Vagina (tissue), 2 donors: ENCODE measurements at places on chromosomes 5 and 9.

- DNase-seq = no peak
Observed at GRCh38 chr5:178483620-178484019, 106.6 kb downstream of the COL23A1 start.

DNA sequence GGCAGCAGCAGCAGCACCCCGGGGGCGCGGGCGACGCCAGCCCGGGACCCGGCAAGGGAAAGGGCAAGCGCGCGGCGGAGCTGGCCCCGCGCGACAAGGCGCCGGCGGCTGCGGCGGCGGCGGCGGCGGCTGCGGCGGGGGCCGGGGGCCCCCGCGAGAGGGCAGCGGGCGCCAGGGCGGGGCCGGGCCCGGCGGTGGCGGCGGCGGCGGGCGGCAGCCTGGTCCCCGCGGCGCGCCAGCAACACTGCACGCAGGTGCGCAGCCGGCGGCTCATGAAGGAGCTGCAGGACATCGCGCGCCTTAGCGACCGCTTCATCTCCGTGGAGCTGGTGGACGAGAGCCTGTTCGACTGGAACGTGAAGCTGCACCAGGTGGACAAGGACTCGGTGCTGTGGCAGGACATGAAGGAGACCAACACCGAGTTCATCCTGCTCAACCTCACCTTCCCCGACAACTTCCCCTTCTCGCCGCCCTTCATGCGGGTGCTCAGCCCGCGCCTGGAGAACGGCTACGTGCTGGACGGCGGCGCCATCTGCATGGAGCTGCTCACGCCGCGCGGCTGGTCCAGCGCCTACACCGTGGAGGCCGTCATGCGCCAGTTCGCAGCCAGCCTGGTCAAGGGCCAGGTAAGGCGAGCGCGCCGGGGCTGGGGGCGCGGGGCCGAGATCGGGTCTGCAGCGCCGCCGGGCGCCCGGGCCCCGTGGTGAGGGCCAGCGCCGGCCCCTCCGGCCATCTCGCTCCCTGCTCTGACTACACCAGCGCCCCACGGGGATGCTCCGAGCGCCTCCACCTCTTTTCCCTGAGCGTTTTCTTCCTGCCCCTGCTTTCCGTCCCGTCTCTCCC is at the start of gene UBE2QL1:
TSS of gene UBE2QL1 (plus strand) at position 238 of the 843 bp plus-strand sequence. CDS start at position 273, 35 bp downstream.
- DNase-seq = peak; percentile 79

- no peak for DNase-seq
Observed at GRCh38 chr5:135353952-135354721, 44.9 kb downstream of the MACROH2A1 start.

DNA sequence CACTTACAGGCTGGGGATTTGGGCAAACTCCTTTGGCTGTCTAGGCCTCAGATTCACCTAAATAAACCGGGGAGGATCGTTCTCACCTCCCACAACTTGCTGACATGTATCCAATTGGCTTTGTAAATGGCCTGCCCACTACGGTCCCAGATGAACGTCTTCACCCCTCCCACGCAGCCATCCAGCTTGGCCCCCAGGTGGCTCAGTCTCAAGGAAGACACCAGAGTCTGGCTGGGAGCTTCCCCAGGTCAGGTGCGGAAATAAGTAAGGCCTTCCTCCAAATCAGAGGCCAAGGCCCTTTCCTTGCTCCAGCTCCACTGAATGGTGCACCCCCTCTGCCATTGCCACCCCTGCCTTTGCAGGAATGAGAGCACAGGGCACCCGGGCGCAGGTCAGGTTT is 11.4 kb downstream of the CIZ1 start:
- DNase-seq = no peak

DNA sequence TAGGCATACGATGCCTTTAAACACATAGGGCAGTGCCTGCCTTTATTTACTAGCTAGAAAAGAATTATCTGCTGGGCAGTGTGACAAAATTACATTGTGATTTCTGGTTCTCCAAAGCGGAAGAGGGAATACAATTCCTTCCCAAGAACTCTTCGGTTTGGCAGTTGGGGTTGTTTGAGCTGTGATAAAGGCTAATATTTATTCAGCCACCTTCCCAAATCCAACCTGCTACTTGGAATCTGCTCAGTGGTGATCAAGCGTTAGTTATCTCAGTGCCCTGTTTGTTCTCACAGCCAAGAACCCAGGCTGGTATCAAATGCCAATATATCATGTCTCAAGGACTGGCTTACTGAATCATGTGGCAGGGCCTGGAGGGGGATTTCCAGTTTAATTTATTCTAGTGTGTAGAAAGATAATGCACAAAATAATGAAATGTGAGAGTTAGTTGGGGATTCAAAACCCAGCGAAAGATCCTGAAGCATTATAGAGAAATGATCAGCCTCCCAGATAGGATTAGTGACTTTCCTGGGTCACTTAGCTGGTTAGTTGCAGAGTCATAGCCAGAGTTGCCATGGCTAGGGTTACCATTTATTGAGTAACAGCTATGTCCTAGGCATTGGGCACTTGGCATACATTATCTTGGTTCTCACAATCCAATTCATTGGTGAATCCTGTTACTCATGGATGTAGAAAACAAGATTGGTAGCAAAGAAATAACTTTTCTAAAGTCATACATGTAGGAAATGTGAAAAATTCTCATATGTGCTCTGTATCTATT is 457.0 kb upstream of the KLF4 start:
- no peak for DNase-seq

DNA sequence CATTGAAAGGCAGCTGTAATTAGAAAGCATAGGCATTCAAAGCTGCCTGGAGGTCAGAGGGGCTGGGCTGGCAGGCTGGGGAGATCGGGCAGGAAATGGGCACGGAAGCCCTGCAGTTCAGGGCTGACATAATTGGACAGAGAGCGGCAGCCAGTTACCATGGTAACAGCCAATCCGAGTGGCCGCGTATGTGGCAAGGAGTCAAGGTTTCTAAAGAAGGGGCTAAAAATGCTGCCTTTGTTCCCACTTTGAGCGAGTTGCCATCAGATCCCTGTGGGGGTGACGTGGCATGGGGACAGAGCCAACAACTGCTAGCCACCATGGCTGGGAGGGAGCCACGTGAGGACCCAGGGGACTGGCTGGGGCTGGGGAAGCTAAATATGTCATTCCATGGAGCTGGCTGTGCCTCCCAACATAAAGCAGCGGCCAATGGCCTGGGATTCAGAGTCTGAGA is 44.7 kb upstream of the NDFIP1 start:
- DNase-seq = no peak
